ENCODE measurements at places on chromosomes 3 and 15.

- DNase-seq = no peak
These were observed 66.2 kb downstream of the MITF start for GRCh38 chr3:69805491-69805890.

GRCh38 chr15:42042602-42043400 lies 22.0 kb upstream of the PLA2G4E start:
- DNase-seq = no peak

DNA sequence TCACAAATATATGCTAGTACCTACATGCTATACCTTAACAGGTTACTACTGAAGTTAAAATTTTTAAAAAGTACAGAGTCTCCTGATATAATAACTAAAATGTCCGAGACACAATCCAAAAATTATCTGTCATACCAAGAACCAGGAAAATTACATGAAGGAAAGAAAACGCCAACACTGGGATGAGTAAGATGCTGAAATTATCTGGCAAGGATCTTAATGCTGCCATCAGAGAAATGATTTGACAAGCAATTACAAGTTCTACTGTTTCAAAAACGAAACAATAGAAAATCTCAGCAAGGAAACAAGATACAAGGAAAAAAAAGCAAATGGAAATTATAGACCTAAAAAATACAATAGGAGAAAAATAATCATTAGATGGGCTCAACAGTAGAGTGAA lies 92.5 kb downstream of the UBE3A start:
- DNase-seq = no peak

DNA sequence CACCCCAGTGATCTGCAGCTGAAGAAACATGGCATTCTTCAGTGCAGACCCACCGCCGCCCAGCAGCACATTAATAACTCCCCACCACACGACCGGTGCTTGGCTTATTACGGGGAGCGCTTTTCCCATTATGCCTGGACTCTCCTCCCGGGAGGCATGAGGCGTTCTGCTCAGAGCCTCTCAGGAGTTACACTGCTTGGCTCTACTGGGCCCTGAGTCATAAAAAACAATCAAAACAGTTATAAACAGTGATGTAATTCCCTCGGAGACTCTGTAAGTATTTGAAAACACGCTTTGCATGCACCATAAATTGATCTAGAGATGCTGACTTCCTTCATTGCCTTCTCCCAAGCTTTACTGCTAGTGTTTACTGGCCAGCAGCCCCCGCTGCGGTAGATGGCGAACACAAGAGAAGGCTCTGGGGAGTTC lies 77.1 kb upstream of the SNRPA1 start:
- DNase-seq = no peak

DNA sequence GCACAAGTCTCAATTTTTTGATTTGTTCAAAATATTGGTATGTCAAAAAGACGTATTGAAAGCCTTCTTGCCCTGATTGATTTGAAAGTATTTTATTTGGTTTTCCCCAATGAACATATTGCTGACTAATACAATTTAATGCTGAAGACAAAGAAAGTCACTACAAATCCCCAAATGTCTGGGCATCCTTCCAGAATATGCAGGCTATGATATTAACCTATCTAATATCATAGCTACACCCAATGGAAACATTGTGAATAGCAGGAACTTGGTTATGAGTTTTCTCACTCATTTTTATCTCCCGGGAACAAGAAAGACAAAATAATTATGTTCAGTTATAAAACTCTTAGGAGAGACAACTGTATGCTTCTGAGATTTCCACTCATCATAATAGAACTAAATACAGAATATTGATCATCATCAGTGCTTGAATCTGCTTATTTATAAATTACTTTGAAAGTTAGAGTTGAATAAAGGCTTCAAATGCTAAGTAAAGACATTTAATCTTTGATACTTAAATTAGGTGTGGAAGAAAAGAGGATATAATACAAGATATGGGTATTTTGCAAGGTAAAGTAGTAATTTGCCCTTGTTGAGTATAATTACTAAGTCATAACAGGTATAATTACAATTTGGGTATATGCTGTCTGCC lies 483.9 kb downstream of the RBMS3 start:
- DNase-seq = no peak

DNA sequence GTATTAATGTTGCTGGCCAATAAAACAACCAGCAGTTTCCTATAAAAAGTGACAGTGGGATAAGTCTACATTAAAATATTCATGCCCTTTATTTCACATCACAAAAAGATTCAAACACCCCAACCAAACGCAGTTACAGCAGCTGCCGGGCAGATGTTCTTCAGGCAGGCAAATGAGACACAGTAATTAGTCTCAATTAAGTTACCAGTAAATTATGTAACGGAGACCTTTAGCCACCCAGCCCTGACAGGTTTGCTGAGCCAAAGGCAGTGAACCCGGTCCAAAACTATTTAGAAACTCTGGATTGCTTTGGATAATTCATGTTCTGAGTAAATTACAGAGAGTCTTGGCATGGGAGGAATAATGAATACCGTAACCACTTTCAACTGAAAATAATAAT lies 289.2 kb upstream of the LYSMD4 start:
- DNase-seq = no peak

DNA sequence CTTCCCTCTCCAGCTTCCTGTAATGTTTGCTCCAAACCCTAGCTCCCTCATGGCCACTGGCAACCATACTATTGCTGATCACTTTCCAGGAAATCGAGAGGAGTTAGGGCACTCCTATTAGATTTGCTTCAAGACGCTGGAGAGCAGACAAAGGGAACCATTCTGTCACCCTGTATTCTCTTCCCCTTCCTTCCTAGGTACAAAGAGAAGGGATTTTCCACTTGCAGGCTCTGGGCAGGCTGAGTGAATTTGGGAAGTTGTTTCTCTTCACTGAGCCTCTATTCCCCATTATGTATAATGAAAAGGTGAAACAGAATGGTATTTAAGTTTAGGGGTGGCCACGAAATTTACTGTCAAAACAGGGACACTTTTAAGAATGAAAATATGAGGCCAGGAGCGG lies 99.4 kb upstream of the LPP start:
- no peak for DNase-seq

GRCh38 chr3:55484801-55485791 lies 2.0 kb downstream of the WNT5A start:
- DNase-seq = peak; percentile 52

- no peak for DNase-seq
These were observed 62.4 kb downstream of the CD200 start for GRCh38 chr3:112395181-112395895.

- no peak for DNase-seq
These were observed 54.8 kb downstream of the ANAPC13 start for GRCh38 chr3:134430950-134431445.

GRCh38 chr15:73981761-73982221 lies 10.3 kb downstream of the STOML1 start:
- no peak for DNase-seq

- DNase-seq = no peak
These were observed 181.6 kb downstream of the MEGF11 start for GRCh38 chr15:66071921-66072295.

- DNase-seq = no peak
These were observed 111.5 kb downstream of the FILIP1L start for GRCh38 chr3:100002599-100003350.

DNA sequence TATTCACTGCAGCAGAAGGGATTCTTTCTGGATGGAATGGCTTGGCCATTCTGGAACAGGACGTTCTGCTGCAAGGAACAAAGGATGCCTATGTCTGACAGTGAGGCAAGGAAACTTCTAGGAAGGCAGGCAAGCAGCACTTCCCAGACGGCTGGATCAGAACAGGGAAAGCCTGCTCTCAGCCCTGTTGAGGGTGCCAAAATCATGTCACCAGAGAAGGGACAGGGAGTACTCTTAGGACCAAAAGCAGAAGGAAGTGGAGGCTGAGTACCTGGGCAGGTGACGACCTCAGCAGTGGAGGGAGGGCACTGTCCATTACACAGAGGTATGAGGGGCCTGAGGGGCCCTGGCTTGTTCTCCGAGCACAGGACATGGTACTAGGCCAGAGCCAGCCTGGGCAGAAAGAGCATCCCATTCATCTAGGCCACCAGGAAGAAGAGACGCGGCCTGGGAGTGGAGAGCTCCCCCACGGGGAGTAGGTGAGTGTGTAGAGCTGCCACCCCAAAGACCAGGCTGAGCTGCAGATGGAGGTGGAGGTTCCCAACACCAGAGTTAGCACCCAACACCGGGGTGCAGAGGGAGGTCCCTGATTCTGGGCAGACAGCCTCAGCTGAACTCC lies 9.6 kb downstream of the KLF15 start:
- DNase-seq = no peak

DNA sequence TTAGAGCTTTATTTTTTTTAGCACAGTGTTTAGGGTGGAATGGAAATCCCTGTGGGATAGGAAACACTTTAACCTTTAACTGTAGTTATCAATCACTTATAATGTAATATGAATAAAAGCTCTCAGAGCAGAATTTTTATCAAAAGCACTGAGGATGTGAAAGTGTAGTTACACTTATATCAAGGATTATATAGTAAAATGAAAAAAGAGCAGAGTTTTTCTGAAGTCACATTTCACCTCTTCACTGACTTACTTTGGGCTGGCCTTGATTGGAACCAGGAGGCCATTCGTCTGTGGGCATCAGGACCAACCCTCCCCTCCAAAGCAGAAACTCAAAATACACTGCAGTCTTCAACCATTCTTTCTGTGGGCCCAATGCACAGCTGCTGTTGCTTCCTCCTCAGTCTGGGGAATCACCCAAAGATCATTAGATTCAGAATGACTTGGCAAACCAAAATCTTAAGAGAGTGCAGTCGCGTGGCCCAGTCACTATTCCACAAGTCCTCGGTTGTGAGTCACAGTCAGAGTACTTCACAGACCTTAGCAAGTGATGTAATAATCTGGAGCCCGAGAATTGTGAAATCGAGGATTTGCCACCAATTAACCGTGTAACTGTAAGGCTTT lies 132.6 kb upstream of the COL8A1 start:
- no peak for DNase-seq

DNA sequence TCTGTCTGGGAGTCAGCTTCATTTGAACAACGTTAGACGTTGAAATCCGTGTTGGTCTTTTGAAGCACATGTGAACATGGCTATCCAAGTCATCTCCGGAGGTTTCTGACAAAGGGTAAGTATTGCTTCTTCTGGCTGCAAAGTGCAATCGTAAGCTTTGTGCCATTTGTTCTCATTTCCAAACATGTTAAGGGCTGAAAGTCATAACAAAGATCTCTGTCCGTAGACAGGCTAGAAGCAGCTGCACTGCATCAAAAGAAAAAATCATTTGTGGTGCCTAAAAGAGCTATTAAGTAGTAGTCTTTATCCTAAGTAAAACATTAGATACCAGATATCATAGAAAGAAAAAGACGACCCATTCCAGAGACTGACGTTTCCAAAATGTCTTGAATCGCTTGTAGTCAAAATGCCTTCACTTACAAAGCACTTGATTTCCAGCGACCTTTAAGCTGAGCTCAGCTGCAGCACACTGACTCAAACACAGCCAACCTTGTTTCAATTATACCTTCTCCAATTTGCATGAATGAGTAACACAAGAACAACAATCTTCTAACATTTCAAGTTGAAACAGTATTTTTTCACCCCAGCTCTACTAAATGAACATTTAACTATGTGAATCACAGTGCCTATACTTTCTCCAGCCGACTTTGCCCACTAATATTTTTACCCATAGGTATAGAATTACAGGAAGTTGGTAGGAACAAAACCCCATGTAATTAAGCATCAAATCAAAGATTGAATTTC lies 76.6 kb downstream of the NEDD4 start:
- DNase-seq = no peak

DNA sequence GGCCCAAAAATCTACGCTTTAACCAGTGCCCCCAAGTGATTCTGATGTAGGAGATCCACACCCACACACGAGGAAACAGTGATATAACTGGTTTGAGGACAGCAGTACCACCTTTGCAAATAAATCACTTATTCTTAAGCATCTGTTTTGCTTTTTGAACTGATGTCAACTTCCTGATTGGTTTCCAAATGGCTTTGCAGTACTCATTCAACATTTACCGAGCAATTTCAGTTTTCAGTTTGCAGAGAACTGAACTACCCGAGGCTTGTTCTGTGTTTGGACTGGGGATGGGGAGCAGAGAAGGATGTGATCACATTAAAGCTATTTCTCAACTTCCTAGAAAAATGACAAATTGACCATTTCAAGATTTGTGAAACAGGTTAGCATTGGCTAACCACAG lies 1.1 kb upstream of the GYG1 start:
- no peak for DNase-seq

GRCh38 chr15:63968122-63968524 lies 78.2 kb downstream of the DAPK2 start:
- DNase-seq = no peak

- DNase-seq = peak; percentile 76
These were observed 960 bp upstream of the KLF13 start for GRCh38 chr15:31325595-31326155.

GRCh38 chr15:25780479-25781255 lies 82.5 kb downstream of the ATP10A start:
- no peak for DNase-seq

- no peak for DNase-seq
These were observed 19.9 kb upstream of the XRN1 start for GRCh38 chr3:142467768-142468167.

Data from activated naive CD4-positive, alpha-beta T cell treated with anti-CD3 and anti-CD28 coated beads, Interleukin-2, amount 10 ng/mL, durations not matched to agents 7 days and 5 days (primary cell).